ENCODE measurements at places on chromosomes 7 and 10. TPM values are rescaled to one million over a fixed set of nuclear protein-coding genes. Genes with fewer than 3 reads are reported as not detected.

Gene TACC2
- 606 TPM for total RNA-seq

Gene CSGALNACT2
- 15.5 TPM for total RNA-seq

Gene CLRN3
- not detected for total RNA-seq

Gene GIMAP7
- total RNA-seq: 10.8 TPM

Data from suprapubic skin (tissue), 4 donors.